ENCODE measurements at places on chromosomes 3 and 15.

- no peak for DNase-seq
These were observed 24.0 kb upstream of the CHCHD6 start for GRCh38 chr3:126679831-126680666.

DNA sequence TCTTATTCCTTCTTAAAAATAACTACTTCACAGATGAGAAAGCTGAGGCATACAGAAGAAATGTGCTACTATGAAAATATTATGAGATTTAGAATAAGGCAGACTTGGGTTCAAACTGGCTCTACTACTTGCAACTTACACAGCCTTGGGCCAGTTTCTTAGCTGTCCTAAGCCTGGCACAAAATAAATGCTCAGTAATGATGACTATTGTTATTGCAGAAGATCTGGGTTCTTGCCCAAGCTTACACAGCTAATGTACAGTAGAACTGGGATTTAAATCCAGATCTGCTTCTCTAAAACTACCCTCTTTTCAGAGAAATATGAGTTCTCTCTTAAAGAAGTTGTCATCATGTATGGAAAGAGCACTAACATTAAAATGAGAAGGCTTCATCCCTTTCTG, 228.2 kb upstream of the TPRG1 start:
- DNase-seq, result no peak

- no peak for DNase-seq
These were observed 53.1 kb upstream of the ULK4 start for GRCh38 chr3:42014921-42015533.

DNA sequence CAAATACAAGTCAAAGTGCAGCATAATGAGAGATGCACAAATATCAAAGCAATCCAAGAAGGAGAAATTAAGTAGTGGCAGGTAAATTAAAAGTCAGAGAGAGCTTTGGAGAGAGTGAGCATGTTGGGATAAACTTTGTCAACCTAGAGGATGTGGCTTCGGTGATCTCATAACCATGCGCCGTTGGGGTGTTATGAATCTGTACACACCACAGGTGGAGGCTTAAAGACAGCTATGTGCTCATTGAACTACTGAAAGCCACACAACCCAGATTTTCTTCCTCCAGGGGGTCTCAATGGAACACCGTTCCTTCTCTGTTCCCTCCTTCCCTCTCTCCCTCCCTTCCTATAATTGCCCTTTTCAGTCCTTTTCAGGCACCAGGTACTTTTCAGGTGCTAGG, 52.0 kb downstream of the SUCNR1 start:
- no peak for DNase-seq

GRCh38 chr15:27235681-27236080, 264.7 kb downstream of the GABRG3 start:
- no peak for DNase-seq

GRCh38 chr3:45010811-45011333, 15.2 kb upstream of the CLEC3B start:
- DNase-seq, result no peak
